Stimulated activated CD4-positive, alpha-beta T cell treated with anti-CD3 and anti-CD28 coated beads, Interleukin-15, amount 100 ng/mL, for 1 hour (primary cell): ENCODE measurements at places on chromosomes 6 and 20.

- DNase-seq: peak; percentile 58
These were observed 74.4 kb upstream of the CHD6 start for GRCh38 chr20:41692479-41693135.

DNA sequence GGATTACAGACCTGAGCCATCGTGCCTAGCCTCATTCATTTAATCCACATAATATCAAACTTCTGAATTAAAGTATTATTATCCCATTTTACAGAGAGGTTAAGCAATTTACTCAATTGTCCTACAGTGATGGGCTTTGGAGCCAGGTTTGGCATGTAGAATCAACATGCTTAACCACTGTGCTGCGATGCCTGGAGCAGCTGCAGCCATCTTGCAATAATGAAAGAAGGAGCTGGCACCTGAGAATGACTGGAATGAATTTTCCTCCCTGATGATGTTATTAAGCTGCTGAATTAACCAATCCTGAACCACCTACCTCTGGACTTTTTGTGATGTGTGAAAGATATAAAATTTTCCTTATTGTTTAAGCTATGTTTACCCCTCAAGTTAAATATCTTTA is 13.1 kb upstream of the CCND3 start:
- DNase-seq: no peak

DNA sequence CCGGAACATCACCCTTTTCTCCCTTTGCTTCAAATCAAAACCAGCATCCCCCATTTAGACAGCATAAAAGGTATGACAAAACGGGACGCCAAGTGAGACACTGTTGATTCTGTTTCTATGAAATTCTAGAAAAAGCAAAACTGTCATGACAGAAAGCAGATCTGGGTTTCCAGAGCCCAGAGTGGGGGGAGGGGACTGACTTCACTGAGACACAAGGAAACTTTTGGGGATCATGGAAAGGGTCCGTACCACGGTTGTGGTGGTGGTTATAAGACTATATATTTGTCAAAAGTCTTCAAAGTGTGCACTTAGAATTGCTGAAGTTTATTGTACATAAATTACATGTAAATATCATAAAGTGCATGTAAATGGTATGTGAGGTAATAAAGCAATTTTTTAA is 82.6 kb downstream of the SLC22A3 start:
- DNase-seq: no peak

DNA sequence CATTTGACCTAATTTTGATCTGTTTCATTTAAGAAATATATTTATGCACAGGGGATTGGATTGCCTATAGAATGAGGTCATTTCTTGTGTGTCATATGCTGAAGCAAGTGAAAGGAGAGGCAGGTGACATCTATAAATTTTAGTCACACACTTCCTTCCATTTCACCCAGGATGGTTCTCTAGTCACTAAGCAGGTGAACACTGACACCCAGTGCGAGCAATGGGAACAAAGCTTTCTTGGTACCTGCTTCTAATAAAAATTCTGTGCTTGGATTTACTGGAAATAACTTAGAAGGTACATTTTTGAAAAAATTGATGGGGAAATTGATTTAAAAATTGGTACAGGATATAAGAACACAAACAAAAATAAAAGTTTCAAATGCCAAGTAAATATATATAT is 66.9 kb upstream of the MC3R start:
- DNase-seq: no peak

DNA sequence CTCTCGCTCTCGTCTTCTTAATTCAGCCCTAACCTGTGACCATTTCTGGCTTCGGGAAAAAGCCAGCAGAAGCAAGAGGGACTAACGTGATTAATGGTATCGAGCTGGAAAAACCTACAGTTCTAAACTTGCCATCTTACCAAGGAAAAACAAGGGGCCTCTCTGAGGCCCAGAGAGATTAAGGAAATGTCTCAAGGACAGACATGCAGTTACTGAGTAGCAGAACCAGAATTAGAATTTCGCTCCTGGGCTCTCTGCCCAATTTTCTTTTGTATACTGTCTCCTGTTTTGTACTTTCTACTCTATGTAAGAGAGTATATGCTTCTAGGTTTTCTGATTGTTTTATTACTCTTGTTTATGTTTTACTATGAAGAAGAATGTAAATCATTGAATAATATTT is 67.8 kb upstream of the LTV1 start:
- no peak for DNase-seq

GRCh38 chr6:39847221-39847620 is 55.0 kb downstream of the DAAM2 start:
- no peak for DNase-seq

GRCh38 chr20:59018817-59019216 is 412 bp upstream of the TUBB1 start:
- no peak for DNase-seq

GRCh38 chr20:417801-418342 is 9.8 kb downstream of the RBCK1 start:
- DNase-seq: no peak

DNA sequence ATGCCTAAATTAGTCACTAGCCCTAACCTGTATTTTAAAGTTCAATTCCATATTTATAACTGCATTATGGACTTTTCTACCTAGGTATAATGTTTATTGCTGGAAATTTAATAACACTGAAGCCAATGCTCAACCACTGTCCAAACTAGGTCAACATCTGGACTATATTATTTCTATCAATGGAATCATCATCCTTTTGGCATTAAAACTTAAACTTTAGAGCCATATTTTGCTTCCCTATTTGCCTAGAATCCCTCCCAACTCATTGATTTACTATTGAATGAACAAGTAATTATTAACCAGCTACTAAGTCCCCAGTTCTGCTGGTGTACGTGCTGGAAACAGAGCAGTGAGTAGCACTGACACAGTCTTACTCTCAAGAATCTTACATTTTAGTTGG is 291.7 kb upstream of the SPTLC3 start:
- no peak for DNase-seq
